Activated CD4-positive, alpha-beta T cell treated with anti-CD3 and anti-CD28 coated beads, Interleukin-2, Interleukin-4, amounts not matched to agents 100 ng/mL and 50 ng/mL, durations not matched to agents 16 hours and 8 hours (primary cell): ENCODE measurements at places on chromosomes 7 and 10.

GRCh38 chr10:3853016-3853415 lies 68.0 kb upstream of the KLF6 start:
- no peak for DNase-seq

GRCh38 chr10:11237571-11237970 lies 219.9 kb downstream of the CELF2 start:
- peak; percentile 44 for DNase-seq

- no peak for DNase-seq
These were observed 3.5 kb upstream of the CPA4 start for GRCh38 chr7:130289478-130289877.

DNA sequence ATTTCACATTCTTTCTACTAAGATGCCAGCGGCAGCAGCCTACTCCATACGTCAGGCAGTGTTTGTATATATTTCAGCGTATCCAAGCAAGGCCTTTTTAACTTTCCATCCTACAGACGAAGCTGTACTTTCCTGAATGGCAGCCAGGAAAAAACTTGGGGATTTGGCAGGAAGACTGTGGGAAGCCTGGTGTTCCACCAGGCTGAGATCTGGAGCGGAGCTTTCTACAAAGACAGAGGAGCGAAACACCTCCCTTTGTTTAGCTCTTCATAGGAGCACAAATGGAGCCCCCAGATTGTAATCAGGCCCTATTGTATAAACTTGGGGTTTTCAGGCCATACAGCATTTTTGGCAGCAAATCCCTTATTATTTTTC lies 143.8 kb downstream of the TES start:
- no peak for DNase-seq

DNA sequence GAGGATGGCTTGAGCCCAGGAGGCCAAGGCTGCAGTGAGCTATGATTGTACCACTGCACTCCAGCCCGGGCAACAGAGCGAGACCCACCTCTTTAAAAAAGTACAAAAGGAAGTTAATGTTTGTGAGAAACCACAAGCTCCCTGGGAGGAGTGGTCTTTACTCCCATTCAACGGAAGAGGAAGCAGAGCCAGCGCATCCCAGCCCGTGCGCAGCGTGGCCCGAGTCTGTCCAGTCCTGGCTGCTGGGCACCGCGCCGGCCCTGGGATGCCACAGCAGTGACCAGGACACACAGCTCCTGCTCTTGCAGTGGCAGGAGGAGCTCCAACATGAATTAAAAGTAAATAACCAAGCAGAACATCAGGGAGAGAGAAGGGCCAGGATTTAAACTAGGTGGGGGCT lies 68.4 kb downstream of the ELFN1 start:
- no peak for DNase-seq

DNA sequence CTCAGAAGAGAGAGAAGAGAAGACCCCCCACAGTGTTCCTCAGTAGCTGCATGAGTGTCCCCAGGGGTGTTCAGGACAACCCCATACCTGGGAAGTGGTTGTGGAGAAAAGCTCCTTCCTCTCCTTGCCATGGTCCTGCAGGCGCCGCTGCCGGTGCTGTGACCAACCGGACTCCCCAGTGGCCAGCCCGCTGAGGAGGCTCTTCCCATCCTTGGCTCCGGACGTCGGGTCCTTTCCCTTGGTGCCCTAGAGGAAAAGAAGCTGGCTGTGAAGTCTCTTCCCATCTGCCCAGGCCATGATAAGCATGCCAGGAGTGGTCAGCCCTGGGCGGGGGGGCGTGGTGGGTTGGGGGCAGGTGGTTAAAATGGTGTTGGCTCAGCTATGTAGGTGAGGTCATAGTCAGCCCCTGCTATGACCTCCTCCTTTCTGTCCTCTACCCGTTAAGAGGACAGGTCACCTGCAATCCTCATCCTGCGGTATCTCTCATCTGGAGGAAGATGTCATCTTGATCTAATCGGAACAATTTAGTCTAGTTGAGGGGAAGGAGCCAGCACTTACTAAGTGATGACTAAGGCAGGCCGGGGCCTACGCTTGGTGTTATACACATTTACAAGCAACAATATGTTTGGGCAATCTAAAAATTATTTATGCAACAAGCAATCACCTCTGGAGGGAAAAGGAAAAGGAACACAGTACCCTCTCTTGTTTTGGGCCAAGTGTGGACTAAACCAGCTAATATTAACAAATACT lies 13.2 kb downstream of the WDR91 start:
- DNase-seq, result no peak

DNA sequence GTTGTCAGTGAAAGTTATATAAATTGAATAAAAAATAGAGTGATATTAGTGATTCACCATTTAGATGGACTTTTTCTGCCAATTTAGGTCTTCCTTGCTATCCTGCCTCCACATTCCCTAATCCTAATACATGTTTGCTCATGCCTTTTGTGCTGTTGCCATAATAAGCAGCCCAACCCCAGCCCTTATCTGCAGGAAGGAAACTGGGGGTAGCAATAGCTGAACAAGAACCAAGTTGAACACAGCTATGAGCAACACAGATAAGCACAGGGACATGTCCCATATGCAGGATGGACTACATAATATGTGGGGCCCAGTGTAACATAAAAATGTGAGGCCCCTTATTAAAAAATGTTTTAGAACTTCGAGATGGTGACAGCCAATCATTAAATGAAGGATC lies 91.2 kb upstream of the AHR start:
- no peak for DNase-seq
